HuH-7 (cell line): ENCODE measurements at places on chromosomes 1 and 21.
A peak's percentile ranks its signal among the peaks of the same experiment; 100 is the strongest.

DNA sequence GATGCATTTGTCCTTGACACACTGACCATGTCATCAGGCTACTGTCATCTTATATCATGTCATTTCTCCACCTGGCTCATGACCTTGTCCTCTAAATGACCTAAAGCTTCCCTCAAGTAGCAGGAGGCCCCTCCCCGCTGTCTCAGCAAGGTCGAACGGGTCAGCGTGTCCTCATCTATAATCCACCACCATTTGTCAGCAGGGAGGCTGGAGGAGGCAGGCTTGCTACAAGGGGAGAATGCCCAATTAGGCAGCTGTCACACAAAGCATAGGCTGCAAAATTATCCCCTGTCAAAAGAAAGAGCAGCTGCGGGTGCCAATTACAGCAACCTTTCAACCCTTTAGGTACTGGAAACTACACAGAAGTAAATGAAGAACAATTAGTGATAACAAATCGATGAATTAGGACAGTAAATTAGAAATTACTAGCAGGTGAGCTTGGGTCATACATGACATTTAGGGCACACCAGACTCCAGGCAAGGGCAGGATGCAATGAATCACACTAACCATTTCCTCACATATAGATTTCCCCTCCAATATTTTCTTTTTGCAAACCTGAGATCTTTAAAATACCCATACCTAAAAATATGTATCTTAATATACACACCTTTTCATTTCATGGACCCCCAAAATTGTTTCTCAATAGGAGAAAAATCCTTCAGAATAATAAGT, 61.2 kb downstream of the NRIP1 start:
- DNase-seq: no peak

- DNase-seq: no peak
Measured at GRCh38 chr1:66920543-66920942, 4.1 kb downstream of the DNAI4 start.

DNA sequence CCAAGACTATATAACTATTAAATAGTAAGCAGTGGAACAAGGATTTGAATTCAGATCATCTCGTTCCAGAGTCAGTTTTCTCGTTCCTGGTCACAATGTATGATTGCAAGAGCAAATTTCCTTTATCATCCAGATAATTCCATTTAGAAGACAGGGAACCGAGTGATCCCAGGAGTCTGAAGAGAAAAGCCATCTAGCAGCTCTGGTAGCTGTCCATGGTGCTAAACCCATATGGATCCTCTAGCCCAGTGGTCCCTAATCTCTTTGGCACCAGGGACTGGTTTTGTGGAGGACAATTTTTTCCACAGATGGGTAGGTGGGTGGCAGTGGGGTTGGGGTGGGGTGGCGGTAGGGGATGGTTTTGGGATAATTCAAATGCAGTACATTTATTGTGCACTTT, 229.4 kb downstream of the PTPRU start:
- DNase-seq: peak; percentile 40

- DNase-seq: no peak
Measured at GRCh38 chr1:23930861-23931490, 17.8 kb upstream of the CNR2 start.

- peak; percentile 22 for DNase-seq
Measured at GRCh38 chr1:158095737-158096335, 84.9 kb upstream of the CD1D start.

DNA sequence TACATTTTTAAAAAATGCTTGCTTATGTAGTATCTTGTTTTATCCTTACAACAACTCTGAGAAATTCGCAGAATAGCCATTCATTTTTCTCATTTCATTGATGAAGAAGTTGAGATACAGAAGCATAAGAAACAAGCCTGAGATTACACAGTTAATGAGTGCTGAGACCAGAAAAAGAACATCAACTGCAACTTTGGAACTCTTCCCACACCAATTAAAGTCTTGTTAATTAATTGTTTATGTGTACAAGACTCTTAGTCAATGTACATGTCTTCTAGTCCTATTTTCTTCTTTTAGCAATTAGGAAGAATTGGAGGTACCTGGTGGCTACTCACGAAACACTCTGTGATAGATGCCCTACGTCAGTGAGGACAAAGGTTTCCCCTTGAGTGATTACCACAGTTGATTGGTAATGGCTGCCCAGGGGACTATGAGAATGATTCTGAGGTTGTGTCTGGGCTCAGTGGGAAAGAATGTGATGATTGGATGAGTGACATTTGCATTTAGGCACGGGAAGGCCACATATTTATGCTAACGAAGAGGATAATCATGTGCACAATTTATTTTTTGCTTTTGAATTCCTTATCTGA, 187.4 kb upstream of the KCNK2 start:
- no peak for DNase-seq

DNA sequence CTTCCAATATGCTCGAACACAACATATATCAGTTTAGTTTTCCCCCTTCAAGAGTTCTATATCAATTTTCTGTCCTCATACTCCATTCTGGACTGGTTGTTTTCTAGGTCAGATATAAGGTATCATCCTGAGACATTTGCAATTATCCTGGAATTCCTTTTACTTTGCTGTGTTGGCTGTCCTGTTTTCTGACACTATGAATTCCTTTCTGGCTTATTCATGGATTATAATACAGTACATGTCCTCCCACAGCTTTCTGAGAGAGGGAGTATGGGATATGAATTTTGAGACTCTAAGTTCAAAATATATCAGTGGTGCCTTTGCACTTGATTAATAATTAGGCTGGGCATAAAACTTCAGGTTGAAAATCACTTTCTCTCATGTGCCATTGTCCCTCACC, 11.9 kb downstream of the PHTF1 start:
- DNase-seq: no peak

DNA sequence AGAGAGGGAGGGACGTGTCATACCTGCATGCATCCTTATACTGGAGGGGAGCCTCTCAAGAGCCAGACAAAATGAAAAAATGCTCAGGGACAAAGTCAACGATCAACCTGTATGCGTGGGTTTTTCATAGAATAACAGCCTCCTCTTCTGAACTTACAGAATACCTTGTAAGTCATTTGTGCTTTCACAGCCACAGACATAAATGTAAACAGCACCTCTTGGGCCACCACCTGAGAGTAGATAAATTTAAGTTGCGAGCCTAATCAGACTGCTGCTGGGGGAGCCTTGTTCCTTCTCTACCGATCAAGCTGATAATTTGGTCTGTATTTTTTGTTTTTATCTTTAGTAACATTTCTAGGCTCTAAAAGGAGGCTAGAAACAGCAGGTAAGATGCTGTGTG, 223.1 kb downstream of the KIF26B start:
- no peak for DNase-seq

DNA sequence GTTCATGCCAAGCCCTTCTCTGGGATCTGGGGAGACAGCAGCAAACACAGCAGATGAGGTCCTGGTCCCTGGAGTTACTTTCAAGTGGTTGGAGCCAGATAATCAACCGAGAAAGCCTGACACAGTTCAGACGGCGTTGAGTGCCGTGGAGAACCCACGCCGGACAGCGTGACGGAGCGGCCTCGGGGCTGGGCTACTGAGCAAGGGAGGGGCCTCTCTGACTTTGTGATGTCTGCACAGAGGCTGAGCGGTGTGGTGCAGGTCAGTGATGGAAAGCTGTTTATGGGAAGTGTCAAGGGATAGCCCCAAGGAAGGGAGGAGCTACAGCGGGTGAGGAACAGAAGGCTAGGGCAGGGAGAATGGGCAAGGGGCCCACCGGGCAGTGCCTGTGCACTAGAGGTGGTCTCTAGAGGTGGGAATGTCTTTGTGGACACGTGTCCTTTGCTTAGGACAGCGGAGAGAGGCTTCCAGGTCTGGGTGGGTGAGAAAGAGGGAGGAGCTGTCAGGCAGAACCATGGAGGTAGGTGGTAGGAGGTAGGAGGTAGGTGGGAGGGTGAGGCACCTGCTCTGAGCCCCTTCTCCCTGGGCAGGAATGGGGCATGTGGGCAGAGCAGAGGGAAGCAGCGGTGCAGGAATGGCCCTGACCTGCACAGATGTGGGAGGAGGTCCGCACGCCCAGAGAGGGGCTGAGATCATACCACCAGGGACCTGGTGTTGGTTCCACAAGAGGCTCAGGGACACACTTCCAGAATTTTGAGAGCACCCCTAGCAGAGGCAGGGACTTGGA, 62.8 kb downstream of the RUNX3 start:
- no peak for DNase-seq

DNA sequence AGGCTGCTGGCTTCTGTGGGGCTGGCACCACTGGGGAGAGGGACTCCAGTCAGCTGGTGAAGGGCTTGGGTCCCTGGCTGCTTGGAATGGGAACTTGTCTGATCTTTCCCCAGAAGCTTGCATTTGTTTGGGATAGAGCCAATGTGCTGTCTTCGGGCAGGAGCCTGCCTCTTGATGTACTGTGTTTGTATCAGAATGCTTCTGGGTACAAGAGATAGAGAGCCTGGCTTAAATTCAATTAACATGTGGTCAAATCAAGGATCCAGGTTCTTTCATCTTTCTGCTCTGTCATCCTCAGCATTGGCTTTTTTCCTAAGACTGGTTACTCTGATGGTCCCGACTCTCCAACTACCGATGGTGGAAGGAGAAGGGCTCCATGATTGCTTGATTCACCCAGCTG, 16.0 kb upstream of the PROK1 start:
- no peak for DNase-seq

- DNase-seq: peak; percentile 41
Measured at GRCh38 chr1:239308701-239309333, 77.6 kb upstream of the CHRM3 start.

- DNase-seq: no peak
Measured at GRCh38 chr1:220906561-220907334, 27.5 kb downstream of the HLX start.

GRCh38 chr1:59202455-59202854, 94.4 kb upstream of the FGGY start:
- DNase-seq: no peak

DNA sequence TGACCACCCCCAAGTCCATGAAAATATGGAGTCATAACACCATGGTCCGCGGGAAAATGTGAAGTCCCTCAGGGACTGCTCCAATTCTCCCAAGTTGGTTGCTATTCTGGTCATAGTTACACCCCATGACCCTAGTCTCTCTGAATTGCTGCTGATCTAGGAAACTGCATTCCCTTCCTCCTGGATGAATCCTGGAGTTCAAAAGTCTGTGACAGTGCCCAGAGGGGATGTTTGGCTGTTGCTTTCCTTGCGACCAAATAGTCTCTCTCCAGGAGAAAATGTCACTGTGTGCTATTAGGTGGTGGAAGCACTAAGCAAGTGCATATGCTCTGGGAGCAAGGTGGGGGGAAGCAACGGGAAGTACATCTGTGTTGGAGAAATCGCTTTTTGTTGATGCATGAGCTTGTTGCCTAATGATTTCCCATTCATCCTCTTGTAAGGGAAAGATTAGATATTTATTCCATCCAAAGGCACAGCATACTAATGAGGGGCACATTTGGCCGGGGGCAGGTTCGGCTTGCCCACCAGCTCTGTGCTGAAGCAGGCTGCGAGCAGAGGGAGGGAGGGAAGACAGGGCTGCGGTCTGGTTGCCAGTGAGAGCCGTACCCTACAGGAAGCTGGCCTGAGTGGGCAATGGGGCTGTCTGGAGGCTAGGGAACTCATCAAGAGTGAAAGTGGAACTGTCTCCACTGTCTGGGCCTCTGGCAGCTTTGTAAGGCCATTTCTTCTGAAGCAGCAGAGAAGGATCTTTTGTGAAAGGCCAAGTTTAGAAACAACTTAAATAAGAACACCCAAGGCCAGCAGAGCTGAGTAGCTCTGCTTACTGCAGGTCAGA, 27.2 kb downstream of the SYT6 start:
- no peak for DNase-seq

DNA sequence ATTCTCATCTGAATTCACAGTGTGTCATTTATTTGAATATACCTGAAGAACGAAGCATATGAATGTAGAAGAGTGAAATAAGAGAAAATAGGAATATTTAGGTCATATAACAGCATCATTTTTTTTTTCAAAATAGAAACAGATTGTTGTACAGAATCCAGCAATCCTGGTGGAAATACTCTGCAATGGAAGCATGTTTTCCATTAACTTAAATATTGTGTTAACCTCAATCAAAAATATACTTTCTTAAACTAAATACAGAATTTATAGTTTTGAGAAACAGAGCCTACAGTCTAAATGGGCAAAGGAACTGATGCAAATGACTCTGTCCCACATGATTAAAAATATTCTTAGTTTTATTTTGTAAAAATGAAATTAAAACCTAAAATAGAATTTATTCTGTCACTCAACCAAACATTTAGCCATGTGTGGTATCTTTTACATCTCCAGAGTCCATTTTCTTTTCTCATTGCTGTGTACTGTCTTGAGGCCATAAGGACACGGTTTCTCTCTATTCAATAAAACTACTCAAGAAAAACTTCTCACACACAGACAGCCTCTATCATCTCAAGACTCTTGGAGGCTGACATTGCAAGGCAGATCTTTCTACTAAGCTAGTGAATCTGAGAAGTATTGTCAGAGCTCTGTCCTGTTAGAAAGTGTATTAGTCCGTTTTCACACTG, 322.6 kb downstream of the LTN1 start:
- DNase-seq: no peak

- no peak for DNase-seq
Measured at GRCh38 chr1:16300436-16300835, 51.8 kb downstream of the FBXO42 start.

GRCh38 chr1:46133181-46133658, 791 bp upstream of the PIK3R3 start:
- DNase-seq: peak; percentile 73

DNA sequence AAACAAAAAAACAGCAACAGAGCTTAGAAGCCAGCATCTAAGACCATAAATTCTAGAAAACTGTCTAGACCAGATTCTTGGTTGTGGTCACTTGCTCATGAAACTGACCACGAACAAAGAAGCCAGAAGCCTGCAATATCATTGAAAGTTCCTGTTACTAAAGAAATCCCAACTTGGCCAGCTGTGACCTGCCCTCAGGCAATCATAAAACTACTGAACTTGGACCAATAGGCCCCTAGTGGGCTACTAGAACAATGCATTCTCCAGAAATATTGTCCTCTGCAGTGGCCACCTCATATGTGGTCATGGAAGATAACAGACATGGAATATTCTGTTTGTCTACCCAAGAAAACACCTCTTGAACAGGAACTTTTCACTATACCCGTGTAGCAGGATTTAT, 87.7 kb downstream of the SPATA17 start:
- DNase-seq: peak; percentile 55

GRCh38 chr1:2150801-2151200, 43.8 kb downstream of the FAAP20 start:
- DNase-seq: no peak

DNA sequence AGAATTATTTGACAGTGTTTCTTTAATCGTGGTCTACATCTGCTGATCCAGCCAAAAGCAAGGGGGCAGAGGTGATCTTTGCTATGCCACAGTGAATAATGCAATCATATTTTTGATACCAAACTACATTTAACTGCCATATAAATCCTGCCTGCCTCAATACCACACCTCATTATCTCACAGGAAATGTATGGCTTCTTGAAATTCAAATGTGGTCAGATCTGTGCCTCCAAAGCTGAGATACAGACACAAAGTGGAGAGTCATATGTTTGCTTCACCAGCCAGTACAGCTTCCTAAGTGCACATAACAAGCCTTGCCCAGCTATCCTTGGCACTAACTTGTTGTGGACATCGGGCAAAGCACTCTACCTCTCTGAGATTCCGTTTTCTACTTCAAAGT, 250.0 kb upstream of the NFIA start:
- DNase-seq: no peak

GRCh38 chr1:109891930-109892329, 18.7 kb upstream of the CSF1 start:
- DNase-seq: no peak
